ENCODE measurements at places on chromosomes 1 and 21. TPM values are rescaled to one million over a fixed set of nuclear protein-coding genes. Genes with fewer than 3 reads are reported as not detected.

Gene TMEM269
- total RNA-seq, result not detected

Gene KIF14
- total RNA-seq, result 3.6 TPM

Gene FALEC
- not detected for total RNA-seq

Gene SLC45A3
- 2.6 TPM for total RNA-seq

Gene SLC5A9
- total RNA-seq, result not detected

Gene SOAT1
- total RNA-seq, result 27.1 TPM

Gene ASPM
- total RNA-seq, result 21.7 TPM

Gene VSIG8
- total RNA-seq, result not detected

Gene ADAM30
- total RNA-seq, result 0.16 TPM

Gene SPRR5
- not detected for total RNA-seq

Gene TMEM52
- 0.65 TPM for total RNA-seq

Measured in epithelial cell of alveolus of lung (primary cell).